GM12878 (cell line): ENCODE measurements at places on chromosomes 1 and 21.

DNA sequence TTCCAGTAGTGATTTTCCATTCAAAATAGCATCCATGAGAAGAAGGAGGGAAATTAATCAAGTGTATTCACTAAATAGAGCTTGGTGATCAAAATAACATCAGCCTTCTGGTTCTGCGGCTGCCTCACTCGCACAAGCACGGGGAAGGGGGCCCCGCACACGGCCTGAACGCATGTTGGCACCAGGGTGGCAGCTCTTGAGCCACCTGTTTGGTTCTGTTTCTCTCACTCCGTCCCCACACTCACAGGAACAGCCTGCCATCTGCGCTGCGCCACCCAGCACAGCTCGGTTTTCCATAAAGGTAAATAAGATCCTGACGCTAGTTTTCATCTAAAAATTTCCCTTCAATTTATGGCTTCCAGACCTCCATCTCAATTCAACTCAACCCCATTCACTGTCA, 49.4 kb downstream of the TIAM1 start:
- DNase-seq: no peak

GRCh38 chr1:170593173-170594011, 61.4 kb downstream of the GORAB start:
- DNase-seq: no peak

GRCh38 chr1:155729031-155729898, 40.4 kb downstream of the DAP3 start:
- no peak for DNase-seq

GRCh38 chr1:224151117-224151516, 31.9 kb upstream of the DEGS1 start:
- no peak for DNase-seq

GRCh38 chr1:108034396-108034795, 69.4 kb upstream of the VAV3 start:
- no peak for DNase-seq

- no peak for DNase-seq
These were observed at the start of gene SLC35F3 for GRCh38 chr1:233904633-233905415. SLC35F3 (plus strand) TSS chr1:233904676.

DNA sequence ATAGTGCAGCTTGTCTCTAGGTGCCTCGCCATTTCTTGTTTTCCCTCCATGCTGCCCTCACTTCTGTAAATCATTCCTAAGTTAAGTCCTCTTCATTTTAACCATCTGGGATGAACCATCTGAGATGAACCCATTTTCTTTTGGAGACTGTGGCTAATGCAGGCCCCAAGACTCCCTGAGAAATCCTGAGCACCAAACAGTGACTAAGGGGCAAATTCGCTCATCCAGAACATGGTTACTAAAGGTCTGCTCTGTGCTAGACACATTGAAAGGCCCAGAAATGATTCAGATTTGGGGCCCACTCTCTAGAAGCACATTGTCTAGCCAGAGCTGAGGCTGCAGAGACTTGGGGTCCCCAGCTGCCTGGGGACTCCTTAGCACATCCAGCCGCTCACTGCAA, 151.9 kb upstream of the CTTNBP2NL start:
- no peak for DNase-seq

DNA sequence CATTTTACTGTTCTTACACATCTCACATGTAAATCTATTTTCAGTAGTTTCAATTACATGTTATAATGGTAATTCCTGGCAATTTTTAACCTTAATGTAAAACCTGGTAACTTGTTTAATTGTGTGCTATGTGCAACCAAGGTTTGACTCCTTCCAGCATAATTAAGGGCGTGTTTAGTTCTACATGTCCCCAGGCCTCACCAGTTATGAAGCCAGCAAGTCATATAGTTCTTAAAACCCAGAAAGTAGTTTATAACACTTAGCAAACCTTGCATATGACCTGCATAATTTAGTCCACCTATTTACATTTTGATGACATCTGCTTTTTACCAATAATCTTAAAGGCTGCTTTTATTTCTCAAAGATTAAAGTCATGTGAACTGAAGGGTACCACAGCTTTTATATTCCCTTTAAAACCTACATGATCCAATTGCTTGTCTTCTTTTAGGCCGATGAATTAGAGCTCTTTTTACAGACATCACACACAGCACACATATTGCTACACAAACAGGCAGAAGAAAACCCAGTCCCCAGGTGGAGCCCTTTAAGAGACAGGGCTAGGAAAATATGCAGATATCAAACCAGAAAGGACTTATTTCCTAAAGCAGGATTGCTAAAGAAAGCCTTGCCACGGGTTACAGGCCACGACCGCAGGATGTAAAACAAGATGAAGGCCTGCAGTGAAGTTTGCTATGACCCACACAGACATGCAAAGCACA, 23.2 kb upstream of the SYCP1 start:
- no peak for DNase-seq

DNA sequence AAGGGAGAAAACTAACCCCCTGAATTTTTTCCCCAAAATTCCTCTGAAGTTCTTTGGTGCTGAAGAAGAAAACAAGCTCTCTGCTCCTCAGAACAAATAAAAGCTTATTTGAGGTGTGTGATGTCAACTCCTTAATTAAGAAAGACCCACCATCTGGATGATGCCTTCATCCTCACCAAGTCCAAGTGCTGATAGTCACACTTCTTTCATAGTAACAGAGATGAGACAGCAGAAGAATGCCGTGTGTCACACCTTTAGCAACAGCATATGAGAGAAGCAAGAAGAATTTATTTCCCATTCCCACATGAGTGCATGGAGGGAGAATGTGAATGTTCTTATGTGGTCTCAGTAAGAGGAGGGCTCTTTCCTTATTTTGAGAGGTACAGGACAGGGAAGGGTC, 91.2 kb downstream of the TGFB2 start:
- no peak for DNase-seq

DNA sequence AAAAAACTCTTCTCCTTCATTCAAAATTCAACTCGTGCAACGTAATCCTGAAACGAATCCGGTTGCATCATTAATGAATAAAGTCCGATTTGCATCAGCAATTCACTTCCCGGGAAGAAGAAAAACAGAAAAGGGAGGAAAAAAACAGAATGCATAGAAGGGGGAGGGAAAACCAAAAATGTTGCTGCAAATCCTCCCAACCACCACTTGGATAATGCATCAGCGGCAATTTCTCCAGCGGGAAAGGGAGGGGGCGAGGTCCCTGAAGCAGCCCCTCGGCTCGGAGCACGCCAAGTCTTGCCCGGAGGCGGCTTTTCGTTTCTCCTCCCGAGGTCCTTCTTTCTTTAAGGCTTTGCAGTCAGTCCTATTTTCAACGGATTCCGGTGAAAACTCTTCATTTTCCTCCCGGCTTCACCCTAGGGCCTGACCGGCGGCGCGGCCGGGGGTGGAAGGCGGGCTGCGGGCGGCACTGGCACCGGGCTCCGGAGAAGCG, 723 bp downstream of the CDC42BPA start:
- no peak for DNase-seq

DNA sequence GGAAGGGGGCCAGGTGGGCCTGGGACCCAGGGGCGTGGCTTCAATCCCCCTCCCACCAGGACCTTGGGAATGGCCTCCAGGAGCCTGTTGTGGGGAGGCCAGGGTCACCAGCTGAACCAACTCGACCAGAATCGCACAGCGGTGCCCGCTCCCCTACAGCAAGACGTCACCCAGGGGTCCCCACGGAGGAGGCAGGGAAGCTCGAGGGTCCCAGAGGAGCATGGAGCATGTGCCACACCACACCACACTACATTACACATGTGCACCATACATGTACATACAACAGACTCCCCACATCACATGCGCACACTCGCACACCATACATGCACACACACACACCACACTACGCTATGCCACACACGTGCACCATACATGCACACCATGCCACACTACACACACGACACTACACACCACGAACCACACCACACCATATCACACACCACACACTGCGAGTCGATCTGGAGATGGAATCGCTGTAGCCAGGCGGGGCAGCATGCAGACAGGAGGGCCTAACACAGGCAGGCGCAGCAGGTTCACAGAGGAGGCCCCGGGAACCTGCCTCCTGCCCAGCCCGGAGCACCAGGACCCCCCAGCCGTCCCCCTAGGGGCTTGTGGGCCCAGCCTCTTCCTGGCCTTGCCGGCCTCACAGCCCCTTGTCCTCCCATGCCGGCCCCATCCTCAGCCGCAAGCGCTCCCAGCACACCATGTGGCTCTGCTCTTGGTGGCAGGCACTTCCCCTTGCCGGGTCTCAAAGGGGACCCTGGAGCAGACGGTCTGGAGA, 596 bp downstream of the ITGB2 start:
- no peak for DNase-seq

DNA sequence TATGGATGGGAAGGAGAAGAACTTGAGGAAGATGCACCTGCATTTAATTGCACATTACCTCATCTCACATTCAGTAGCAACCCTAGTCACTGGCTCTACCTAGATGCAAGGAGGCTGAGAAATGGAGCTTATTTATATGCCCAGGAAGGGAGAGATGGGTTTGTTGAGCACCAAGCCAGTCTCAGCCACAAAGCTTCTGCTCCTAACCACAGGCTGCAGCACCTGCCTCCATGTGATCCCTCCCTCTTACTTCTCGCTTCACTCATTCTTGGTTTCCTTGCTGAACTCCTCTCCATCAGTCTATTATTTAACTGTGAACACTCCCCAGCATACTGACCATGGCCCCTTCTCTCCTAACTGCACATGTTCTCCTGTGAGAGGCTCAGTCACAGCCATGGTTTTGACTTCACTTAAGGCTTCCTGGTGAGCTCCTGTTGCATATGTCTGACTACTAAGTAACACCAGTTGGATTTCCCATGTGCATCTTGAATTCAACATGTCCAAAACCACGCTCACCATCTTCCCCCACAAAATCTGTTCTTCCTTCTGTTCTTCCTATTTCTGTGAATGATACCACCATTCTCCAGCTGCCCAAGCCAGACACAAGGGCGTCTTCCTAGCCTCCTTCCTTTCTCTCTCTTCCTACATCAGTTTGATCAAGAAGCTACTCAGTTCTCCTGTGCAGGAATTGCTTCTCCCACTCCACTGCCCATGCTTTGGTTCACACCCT, 139.8 kb downstream of the AK5 start:
- no peak for DNase-seq

- DNase-seq: no peak
These were observed 104.9 kb upstream of the TMPRSS2 start for GRCh38 chr21:41612674-41613532.

GRCh38 chr1:34290831-34291230, 114.1 kb downstream of the C1orf94 start:
- no peak for DNase-seq

GRCh38 chr1:245541369-245541768, 386.6 kb downstream of the KIF26B start:
- no peak for DNase-seq

DNA sequence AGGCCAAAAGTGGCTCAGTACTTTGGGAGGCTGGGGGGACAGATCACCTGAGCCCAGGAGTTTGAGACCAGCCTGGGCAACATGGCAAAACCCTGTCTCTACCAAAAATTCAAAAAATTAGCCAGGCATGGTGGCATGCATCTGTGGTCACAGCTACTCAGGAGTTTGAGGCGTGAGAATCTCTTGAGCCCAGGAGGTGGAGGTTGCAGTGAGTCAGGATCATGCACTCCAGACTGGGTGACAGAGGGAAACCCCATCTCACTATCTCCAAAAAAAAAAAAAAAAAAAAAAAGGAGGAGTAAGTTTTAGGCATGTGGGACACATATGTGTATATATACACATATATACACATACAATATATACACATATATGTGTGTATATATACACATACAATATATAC, 165.3 kb upstream of the DPYD start:
- no peak for DNase-seq
